ENCODE measurements at places on chromosomes 11 and 22.

DNA sequence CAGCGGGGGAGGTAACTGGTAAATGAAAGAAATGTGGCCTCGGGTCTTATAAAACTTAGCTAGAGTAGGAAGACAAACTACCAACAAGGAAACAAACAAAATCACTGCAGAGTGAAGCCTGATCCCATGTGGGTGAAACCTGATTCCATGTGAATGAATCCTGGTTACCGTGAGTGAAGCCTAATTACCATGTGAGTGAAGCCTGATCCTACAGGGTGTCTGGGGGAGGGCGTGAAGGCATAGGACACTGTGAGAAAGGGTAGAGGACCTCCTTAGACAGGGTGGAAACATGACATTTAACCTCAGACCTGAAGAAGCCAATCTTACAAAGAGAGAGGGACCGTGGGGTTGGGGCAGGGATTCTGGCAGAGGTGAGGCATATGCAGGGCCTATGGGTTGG, 106.2 kb upstream of the USP47 start:
- DNase-seq: no peak

- DNase-seq: no peak
Observed at GRCh38 chr22:41699264-41700107, at the start of gene MEI1. MEI1 (plus strand) TSS chr22:41699503; CDS start chr22:41699539, 36 bp downstream.

- no peak for DNase-seq
Observed at GRCh38 chr11:118010738-118011461, 24.7 kb downstream of the IL10RA start.

DNA sequence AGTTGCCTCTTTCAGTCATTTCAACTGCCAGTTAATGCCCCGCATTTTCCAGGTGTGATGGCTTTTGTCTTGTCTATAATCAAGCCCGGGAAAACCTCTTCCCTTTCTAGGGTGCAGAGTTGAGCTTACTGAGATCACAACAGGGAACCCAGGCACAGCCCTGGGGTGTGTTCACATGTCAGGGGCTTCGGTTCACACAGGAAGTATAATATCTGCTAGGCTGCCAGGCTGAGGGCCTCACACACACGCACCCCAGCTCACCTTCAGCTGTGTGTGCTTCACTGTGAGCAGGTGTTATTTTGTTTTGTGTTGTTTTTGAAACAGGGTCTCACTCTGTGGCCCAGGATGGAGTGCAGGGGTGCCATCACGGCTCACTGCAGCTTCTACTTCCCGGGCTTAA, 9.7 kb upstream of the SOX10 start:
- DNase-seq: no peak

- no peak for DNase-seq
Observed at GRCh38 chr11:75269367-75269660, 28.7 kb downstream of the TPBGL start.

DNA sequence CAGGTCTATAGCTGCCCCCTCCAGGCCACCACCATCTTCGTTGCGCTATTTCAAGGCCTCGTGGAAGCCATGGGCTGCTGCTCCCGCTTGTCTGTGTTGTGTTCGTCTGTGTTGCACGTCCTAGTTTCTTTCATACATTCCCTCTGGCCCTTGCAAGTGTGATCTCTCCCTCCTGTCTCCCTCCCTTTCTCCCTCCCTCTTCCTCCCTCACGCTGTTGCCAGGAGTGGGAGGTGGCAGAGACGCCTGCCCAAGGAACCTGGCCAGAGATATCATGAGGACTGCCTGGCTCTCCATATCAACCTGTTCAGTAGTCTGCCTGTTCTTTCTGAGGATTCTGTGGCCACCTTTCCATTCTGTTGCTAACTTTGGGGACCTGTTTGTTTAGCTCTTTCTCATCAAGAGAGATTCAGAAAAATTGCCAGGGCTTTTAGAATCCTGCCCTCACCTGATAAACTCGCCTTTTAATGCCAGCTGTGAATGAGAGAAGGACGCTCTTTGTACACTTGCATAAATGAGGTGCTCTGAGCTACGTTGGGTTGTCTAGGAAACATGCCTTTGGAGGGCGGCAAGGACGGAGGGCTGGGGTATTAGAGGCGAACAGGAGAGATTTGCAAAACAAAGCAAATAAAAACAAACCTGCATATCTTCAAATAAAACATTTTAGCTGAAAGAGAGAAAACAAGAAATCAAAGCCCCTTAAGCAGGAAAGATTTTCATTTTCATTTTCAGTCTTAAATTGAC, 185.2 kb downstream of the TBC1D22A start:
- DNase-seq: no peak
